Stimulated activated CD4-positive, alpha-beta T cell treated with anti-CD3 and anti-CD28 coated beads, TNF-alpha, amount 100 ng/mL, for 24 hours (primary cell): ENCODE measurements at places on chromosomes 6 and 20.
A peak's percentile ranks its signal among the peaks of the same experiment; 100 is the strongest.

DNA sequence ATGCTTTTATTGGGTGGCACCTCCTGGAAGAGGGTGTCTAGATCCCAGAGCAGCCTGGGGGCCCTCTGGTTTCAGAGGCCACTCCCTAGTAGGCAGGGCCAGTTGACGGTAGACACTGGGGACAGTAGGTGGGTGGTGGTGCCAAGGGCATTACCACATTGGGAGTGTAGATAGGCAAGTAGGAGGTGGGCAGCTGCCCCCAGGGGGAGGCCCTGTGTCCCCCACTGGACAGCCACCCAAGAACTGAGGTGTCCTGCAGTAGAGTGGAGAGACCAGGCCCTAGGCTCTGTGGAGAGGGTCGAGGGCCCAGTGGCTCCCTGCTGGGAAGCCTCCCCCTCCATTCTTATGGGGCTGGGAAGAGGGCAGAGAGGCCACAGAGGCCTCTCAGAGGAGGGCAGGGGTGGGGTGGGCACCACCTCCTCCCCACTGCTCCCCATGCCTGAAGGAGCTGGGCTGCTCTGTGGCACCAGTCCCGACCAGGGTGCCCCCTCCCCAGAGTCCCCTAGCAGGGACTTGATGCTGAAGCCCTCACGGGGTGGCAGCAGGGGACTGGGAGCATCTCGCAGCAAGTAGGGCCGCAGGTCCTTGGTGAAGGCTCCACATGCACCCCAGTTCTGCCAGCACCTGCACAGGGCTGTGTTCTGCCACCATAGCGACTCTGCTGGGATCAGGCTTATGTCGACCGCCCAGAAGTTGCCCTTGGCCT is 305.0 kb upstream of the KCNQ5 start:
- no peak for DNase-seq

GRCh38 chr6:83167726-83168278 is 25.3 kb downstream of the PGM3 start:
- no peak for DNase-seq

DNA sequence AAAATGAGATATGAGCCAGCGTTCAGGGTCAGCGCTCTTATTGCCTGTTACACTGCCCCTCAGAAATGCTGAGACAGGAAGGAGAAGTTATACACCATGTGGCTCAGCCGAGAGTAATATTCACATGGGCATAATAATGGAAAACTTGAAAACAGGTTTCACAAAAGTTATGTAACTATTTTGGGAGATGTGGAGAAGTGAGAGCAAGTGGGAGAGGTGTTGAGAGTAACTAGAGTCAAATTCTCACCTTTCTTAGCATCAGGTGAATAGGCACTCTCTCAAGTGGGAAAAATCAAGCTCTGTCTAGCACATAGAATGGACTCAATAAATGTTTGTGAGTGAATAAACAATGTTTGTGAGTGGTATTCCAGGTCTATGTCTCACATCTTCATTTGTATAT is 94.5 kb downstream of the TBX18 start:
- DNase-seq = no peak

DNA sequence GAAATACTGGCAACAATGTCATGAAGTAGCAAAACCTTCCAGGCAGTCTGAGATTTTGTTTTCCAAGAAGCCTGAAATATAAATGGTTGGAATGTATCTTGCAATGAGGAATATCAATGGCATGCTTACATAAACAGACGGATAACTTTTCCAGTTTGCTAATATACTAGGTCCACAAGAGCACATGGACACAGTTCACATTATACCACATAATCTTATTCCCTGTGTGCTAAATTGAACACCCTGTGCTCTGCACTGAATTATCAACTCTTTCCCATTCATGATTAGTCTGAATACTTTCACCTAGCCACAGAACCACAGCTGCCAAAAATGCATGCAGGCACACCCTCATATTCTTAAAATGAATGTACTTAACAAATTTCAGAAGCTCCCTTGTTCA is 274.3 kb downstream of the COL12A1 start:
- no peak for DNase-seq

- peak; percentile 5 for DNase-seq
These were observed 114.7 kb downstream of the PSMB1 start for GRCh38 chr6:170438402-170438753.

GRCh38 chr6:36669002-36669401 is 9.5 kb upstream of the CDKN1A start:
- DNase-seq = no peak

- DNase-seq = no peak
These were observed 4.9 kb downstream of the HMGA1 start for GRCh38 chr6:34241351-34242215.

- DNase-seq = no peak
These were observed 117.4 kb downstream of the VEGFA start for GRCh38 chr6:43887340-43887858.

DNA sequence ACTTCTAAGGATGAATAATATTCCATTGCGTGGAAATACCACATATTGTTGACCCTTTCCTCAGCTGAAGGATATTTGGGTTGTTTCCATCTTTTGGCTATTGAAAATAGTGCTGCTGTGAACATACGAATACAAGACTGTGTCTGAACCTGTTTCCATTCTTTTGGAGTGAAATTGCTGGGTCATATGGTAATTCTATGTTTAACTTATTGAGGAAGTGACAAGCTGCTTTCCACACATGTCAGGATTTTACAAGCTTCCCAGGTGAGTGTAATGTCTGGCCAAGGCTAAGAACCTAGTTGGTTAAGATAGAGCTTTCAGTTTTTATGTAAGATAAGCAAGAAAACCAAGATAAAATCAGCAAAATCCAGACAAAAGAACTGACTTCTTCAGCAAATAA is 48.8 kb downstream of the PPP1R3G start:
- no peak for DNase-seq

- DNase-seq = no peak
These were observed 174.8 kb downstream of the BMP2 start for GRCh38 chr20:6942266-6942665.

GRCh38 chr20:1500496-1500895 is 9.3 kb upstream of the SIRPB2 start:
- no peak for DNase-seq

DNA sequence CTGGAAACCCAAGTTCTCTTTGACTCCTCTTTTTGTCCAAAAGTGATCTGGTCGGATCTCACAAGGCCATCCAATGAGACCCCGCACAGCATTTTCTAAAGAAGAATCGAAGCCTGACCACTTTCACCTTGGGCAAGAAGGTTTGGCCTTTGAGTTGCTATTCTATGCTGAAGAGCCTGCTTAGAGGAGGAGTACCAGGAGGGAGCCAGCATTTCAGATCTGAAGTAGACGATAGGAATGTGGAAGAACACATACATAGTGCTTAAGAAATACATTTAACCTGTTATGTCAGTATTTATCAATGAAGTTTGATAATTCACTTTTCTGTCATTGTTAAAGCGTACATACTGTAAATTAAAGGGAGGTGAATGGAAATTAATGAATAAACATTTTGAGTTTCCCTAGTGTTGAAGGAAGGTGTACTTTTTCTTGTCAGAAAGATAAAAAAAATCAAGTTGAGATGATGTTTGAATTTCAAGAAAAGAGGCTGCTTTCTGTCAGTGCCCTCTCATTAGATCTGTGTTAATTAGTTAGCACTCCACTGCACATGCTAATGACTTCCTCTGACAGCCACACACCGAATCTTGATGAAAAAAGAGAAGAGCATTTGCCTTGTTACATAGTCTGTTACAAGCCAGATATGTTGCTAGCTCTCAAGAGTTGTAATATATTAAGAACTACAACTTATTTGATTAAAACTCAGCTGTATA is 10.9 kb upstream of the TDRD6 start:
- DNase-seq = no peak

- DNase-seq = no peak
These were observed 12.3 kb upstream of the RPN2 start for GRCh38 chr20:37166867-37167266.

GRCh38 chr6:56807326-56807988 is 147.4 kb upstream of the BEND6 start:
- no peak for DNase-seq
